ENCODE measurements at places on chromosomes 2 and 18. TPM values are rescaled to one million over a fixed set of nuclear protein-coding genes. Genes with fewer than 3 reads are reported as not detected.

Gene TACR1
- polyA plus RNA-seq: 0.49 TPM

Gene CDKL4
- polyA plus RNA-seq: not detected

DNA sequence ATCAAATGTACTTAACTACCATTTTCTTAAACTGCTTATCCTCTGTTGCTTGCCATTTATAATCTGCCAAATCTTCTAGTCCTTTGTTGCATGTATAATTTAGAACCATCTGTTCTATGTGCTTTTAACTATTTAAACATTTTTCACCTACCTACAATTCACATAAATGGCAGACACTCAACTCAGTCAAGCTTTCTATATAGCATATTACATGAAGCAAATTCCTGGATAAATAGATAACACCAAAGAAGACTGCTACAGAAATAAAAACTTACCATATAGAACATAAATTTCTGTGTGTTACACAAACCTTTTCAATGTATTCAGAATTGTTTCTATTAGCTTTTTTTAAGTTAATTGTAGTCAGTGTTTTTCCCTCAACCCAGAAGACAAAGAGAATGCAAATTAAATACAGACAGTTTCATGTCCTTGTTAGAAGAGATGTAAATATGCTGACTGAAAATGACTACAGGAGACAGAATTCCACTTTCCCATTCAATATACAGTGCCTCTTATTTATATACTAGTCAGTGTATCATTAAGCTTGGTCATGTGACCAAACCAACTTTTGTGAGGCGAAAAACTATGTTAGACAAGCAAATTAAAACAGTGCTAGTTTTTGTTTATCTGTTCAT lies 2.6 kb downstream of the BAZ2B start:
- DNase-seq: no peak

Gene TPO
- polyA plus RNA-seq: not detected

DNA sequence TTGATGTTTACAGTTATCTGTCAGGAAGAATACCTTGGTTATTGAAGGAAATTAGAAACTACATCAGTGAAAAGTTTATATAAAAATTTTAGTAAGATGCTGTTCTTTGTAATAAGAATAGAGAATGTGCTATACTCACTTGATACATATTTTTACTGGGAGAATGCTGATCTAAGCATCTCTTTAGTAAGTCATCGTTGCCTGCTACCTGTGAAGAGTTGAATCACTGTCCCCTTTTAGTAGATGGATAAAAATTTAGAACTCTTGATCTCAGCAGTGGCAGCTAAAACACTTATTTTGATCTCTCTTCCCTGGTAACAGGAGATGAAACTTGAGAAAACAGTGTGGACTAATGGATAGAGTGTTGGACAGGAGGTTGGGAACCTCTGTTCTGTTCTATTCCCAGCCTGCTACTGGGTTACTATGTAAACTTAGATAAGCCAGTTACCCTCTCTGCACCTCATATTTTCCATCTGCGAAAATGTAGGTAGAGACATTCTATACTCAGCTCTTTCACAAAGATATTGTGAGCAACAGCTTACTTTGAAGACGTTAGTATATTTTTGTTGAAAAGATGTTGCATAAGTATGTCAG lies 100.3 kb downstream of the FEZ2 start:
- DNase-seq: no peak

Gene ALPG
- polyA plus RNA-seq: not detected

Gene SIX2
- 0.62 TPM for polyA plus RNA-seq

Gene CTLA4
- polyA plus RNA-seq: 0.22 TPM

Gene CABLES1
- polyA plus RNA-seq: 7.6 TPM

DNA sequence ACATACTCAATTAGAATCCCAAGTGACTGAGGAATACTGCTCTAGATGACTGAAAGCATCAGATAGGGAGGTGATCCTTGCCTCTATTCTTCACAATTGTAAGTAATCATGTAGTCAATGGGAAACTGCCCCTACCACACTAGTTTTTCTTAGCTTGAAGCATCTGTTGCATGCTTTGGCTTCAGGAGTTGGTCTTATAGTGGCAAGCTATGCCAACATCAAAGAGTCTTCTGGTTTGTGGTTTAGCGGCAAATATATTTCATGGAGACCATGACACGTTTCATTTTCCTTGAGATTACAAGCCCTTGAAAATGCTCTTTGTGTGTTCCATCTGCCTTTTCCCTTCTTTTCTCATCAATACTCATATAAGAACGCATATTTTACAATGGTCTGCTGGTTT lies 12.9 kb downstream of the DCC start:
- DNase-seq: no peak

DNA sequence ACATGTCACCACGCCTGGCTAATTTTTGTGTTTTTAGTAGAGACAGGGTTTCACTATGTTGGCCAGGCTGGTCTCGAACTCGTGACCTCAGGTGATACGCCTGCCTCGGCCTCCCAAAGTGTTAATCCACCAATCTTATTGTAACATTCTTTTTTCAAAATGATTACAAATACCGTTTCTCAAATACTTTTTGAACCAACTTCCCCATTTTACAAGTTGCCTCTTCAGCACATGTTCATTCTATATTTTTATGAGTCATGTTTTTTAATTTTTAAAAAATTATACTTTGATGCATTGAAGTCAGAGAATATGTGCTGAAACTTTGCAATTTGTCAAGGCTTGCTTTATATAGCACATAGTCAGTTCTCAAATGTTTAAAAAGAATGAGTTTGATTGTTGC lies 58.2 kb downstream of the QPCT start:
- DNase-seq: no peak

Gene ACTR3
- polyA plus RNA-seq: 69.3 TPM
